Activated naive CD8-positive, alpha-beta T cell treated with anti-CD3 and anti-CD28 coated beads for 36 hours (primary cell): ENCODE measurements at places on chromosomes 11 and 22. TPM values are rescaled to one million over a fixed set of nuclear protein-coding genes. Genes with fewer than 3 reads are reported as not detected.

The CHRM1 gene
- not detected for total RNA-seq

The ABCC8 gene
- total RNA-seq: not detected

The SYCE3 gene
- total RNA-seq: 1.9 TPM

The PATZ1 gene
- total RNA-seq: 36.3 TPM

The TPBGL gene
- total RNA-seq: 0.45 TPM

The SUSD2 gene
- 0.56 TPM for total RNA-seq

The ZNHIT2 gene
- 15.1 TPM for total RNA-seq

The NCF4 gene
- total RNA-seq: 2.3 TPM

The OR4A16 gene
- total RNA-seq: not detected

The GAL3ST3 gene
- total RNA-seq: 0.95 TPM

The RCN1 gene
- 35.4 TPM for total RNA-seq

The PPARA gene
- total RNA-seq: 6.0 TPM

The CARD18 gene
- total RNA-seq: not detected

The GDPD5 gene
- total RNA-seq: 5.9 TPM

The CRACR2B gene
- total RNA-seq: 0.76 TPM

The MRPL11 gene
- 159 TPM for total RNA-seq

The FBXO7 gene
- 90.2 TPM for total RNA-seq

GRCh38 chr11:90373971-90374370 is 151.1 kb upstream of the CHORDC1 start:
- no peak for DNase-seq

GRCh38 chr11:100687054-100687629 is at the start of gene ARHGAP42:
Gene ARHGAP42 (plus strand): TSS chr11:100687288. CDS start chr11:100687679, 391 bp downstream.
- DNase-seq: peak; percentile 65

DNA sequence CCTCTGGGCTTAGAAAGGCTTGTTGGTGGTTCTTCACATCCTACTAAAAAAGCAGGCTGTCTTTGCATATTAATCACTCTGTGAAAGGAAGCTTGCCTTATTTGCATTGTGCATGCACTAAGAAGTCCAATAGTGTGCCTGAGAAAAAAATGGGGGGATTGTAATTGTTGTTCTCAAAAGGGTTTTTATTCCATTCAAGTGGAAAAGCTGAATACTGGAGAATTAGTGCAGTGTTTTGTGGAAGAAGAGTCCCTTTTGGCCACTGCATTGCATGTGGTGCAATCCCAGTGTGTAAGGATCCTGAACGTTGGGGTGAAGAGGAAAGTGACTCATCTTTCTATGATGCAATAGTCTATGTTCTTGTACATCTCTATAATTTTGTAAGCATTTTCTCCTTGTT is 16.5 kb downstream of the NCAM1 start:
- no peak for DNase-seq

- no peak for DNase-seq
These were observed 10.4 kb upstream of the OR9Q2 start for GRCh38 chr11:58178444-58178843.

DNA sequence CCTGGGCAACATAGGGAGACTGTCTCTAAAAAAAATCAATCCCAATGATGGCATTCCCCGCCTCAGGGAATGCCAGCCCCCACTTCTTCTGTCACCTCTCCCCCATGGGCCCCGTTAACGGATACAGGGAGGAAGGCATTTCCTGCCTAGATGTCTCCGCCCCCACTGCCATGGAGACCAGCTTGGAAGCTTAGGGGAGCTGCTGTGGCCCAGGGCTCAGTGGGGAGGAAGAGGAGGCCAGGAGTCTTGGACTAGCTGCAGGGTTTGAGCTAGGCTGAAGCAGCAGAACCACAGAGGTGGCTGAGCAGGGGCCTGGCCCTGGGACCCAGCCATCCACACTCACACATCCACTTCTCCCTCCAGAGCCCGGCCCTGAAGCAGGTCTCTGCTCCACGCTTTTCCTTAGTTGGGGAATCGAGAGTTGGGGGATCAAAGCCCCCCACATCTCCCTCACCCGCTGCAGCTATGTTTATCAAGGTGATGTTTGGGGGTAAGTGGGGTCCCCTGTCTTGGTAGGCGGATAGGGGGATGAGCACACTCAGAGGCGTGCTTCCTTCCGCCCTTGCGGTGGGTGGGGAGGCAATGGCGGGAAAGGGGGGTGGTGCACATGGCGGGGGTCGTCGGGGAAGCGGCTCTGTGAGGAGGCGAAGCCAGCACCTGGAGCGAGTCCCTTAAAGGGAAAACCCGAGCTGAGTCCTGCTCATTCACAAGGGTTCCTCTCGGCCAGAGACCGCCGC is at the start of gene C22orf15:
Gene C22orf15 (plus strand): TSS at position 149 of the 737 bp plus-strand sequence. CDS start 317 bp downstream, at position 466.
- peak; percentile 32 for DNase-seq

GRCh38 chr11:76119032-76119431 is 87.3 kb downstream of the WNT11 start:
- DNase-seq: no peak

DNA sequence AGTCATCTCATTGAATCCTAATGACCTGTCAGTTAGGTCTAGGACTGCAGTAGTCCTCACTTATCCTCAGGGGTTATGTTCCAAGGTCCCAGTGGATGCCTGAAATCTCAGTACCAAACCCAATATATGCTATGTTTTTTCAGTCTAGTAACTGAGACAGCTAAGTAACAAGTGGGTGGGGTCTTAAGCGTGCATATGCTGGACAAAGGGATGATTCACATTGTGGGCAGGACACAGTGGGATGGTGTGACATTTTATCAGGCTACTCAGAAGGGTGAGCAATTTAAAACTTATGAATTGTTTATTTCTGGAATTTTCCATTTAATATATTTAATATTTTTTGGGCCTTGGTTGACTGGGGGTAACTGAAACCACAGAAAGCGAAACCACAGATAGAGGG is 29.0 kb downstream of the DDX10 start:
- DNase-seq: no peak

- DNase-seq: no peak
These were observed 13.1 kb upstream of the HIKESHI start for GRCh38 chr11:86288776-86289507.

GRCh38 chr11:85884581-85885021 is 29.4 kb downstream of the CCDC83 start:
- no peak for DNase-seq

- no peak for DNase-seq
These were observed 14.1 kb downstream of the VSIG10L2 start for GRCh38 chr11:125959931-125960330.

DNA sequence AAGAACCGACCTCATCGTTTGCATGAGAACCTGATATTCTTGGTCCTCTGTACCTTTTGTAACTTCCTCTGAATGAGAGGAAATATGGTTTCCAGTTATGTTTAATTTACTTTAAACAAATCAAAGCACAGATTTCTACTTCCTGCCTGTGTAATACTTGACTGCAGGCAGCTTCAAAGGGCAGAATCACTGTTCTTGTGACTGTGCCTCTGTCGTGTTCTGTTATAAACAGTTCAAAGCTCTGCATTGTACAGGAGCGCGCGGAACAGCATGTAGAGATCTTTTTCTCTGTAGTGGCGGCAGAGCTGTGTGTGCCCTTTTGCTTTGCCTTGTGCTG is 73.2 kb upstream of the CLDN5 start:
- DNase-seq: no peak

GRCh38 chr22:39773503-39773902 is 120.1 kb downstream of the ENTHD1 start:
- DNase-seq: no peak

DNA sequence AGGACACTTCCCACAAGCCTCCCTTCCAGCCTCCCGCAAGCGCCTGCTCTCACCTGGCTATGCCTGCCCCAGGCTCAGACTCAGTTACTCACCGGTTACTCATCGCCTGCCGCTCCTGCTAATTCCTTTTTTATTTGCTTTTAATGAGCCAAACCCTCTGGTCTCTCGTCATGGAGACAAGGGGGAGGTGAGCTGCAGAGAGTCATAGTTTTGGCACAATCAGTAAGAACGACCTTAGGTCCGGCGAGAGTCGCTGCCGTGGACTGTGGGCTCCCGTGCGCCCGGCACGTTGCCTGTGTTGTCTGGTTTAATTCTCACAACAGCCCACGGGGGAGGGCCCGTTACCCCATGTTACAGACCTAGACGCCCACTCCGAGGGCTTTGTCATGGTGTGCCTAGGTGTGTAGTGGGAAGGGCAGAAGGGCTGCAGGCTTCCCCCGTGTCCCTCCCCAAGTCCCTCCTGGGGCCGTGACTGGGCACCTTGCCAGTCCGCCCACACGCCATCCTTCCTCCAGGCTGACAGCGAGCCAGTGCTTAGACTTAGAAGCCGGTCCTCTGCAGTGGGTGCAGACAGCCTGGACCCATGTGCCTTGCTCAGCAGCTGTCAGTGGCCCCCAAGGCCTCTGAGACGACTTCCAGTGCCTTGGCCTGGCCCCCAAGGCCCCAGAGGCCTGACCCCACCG is 42.2 kb downstream of the WNT7B start:
- no peak for DNase-seq

DNA sequence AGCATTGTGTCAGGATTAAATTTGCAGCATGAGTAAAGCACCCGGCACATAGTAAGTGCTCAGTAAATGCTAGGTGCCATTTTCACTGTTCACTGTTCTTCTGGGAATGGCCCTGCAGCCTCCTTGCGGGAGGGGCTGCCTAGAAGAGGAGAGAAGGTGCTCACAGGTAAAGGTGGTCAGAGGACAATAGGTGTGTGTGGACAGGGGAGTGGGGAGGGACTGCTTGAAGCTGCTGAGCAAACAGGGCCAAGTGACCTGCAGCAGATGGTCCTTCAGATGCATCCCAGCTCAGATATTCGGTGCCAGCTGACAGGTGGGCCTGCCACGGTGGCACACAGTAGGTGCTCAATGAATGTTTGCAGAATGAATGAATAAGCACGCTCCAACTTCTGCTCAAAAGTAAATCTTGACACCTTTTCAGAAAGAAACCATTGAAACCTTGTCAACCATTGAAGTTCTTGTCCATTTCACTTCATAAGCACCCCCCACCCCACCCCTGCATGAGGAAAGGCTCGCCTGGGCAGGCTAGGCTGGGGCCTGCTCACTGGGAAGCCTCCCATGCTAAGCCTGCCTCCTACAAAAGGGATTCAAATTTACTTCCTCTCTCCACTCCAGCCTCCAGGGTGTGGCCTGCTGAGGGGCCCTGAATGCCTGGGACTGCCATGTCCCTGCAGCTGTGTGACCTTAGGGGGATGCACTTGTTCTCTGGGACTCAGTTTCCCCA is 1.6 kb downstream of the KIAA0930 start:
- DNase-seq: no peak

- no peak for DNase-seq
These were observed 18.1 kb upstream of the SCGB1A1 start for GRCh38 chr11:62400760-62401159.

GRCh38 chr11:20050048-20050447 is 110.2 kb downstream of the DBX1 start:
- no peak for DNase-seq

DNA sequence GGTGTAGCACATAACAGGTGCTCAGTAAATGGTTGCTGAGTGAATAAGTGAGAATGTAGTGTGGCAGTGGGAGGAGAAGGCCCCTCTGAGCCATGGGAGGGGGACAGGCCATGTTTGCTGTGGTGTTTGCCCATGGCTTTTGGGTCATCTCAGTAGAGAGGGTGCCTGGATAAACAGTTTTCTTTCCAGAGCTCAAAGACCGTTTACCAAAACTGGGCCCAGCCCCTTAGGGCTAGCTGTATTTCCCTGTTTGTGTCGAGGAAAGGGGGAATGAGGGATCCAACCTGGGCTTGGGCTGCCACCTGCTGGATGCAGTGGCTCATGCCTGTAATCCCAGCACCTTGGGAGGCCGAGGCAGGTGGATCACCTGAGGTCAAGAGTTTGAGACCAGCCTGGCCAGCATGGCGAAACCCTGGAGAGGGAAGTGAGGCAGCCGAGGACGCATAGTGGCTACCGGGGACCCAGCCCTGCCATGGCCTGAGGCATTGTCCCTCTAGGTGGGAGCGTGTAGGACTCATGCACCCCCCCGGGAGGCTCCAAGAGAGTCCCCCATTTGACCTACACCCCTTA is 8.7 kb upstream of the LTO1 start:
- no peak for DNase-seq

DNA sequence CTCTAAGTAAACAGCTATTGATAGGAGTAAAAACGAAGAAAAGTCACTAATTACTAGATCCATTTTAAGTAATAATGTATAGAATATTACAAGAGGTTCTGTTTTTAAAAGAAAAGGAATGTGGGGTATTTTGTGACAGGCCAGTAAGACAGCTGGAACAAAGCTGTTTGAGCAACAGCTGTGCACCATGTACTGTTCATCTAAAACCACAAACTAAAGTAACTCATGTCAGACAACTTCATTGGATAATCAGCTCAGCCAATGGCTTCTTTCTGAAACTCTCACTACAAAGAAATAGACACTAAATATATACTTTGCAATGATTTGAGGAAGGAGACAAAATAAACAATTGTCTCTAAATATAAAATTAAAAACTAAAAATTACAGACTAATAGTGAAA is 16.1 kb downstream of the RRAS2 start:
- no peak for DNase-seq

DNA sequence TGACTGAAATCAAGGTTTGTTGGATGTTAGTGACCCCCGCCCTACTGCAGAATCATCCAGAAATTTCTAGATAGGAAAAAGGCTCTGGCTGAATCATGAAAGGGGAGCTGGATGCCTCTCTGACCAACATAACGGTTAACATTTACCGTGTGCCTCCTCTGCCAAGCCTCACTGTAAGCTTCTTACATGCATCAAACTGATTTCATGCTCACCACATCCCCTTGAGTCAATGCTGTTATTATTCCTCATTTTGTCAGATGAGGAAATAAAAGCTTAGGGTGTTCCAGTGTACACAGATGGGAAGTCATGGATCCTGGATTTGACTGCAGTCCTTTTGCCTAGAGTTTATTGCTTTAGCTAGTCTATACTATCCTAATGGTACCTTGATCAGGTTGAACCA is 5.9 kb upstream of the HMOX1 start:
- DNase-seq: no peak

- no peak for DNase-seq
These were observed 212.4 kb upstream of the C11orf87 start for GRCh38 chr11:109209572-109209971.

DNA sequence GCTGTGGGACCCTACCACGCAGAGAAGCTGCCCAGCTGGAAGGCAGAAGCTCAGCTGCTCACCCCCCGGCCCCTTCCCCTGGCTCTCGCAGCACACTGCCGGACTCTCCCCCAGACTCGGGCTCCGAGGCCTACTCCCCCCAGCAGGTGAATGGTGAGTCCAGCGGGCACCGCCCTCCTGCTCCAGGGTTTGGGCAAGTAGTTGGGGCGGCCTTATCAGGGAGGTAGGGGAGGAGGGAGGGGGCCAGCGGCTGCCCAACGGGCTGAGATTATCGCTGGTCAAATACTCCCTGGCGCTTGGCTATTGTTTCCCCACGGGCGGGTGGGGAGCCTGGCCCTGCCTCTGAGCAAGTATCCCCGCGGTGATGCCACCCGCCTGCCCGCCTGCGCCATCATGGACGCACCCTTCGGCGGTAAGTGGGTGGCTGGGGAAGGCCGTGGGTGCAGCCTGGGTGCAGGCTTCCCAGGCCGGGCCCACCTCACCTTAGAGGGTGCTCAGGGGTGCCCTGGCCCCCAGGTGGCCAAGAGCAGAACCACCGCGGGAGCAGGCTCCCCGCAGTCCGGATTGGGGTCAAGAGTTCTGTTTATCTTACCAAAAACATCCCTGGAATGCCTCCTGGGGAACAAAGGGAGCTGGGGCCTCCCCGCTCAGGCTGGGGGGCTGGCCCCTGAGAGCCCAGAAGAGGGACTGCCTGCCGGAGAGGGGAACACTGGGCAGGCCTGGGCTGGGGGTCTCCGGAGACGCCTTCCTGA is 16.9 kb downstream of the MYRF start:
- DNase-seq: no peak

- no peak for DNase-seq
These were observed 106.3 kb downstream of the KCNQ1 start for GRCh38 chr11:2551131-2551530.
